Iris pigment epithelial cell (primary cell): ENCODE measurements at places on chromosomes 7 and 10.

DNA sequence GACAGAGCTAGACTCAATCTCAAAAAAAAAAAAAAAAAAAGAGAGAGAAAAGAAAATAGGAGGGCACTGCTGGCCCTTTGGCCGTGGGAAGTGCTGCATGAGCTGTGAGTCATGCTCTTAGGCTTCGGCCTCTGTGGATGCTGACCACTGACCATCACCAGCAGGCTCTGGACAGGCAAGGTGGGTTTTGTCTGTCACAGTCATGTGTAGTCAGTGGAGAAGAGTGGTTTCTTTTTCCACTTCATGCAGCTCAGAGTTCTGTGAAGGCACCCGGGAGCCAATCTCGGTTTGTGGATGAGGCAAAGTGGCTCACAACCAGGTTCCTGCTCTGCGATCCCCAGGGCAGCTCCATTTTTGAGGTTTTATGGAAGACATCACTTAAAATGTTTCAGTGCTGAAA, 58.1 kb downstream of the PRTFDC1 start:
- DNase-seq, result peak; percentile 93

DNA sequence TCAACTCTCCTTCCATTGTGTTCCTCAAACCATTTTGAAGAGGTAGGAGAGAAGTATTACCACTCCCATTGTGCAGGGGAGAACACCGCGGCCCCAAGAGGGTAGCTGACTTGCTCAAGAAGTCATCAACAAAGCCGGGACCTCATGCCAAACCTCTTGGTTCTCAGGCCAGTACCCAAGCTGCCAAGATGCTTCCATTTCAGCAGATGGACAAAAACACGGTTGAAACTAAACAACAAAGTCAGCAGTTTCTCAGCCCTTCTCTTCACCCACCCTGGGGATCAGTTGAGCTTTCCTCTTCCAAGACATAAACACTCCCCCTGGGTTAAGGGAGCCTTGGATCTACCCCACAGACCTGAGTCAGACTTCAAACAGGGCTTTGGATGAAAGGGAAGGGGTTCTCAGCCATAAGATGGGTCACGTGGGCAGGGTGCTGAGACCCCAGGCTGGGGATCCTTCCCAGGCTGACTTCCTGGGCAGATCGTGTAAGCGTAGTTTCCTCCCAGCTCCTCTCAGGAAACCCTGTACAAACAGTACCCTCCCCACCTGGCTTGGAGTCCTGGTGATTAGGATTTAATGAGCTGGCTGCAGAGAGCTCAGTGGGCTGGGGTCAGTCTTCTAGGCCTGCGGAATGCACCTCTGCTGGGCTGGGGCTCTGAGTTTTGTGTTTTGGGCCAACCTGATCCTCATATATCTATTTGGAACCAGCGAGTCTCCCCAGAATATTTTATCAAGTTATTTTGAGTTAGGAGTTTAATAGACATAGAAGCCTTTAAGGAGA, 27.3 kb downstream of the EMX2 start:
- no peak for DNase-seq

DNA sequence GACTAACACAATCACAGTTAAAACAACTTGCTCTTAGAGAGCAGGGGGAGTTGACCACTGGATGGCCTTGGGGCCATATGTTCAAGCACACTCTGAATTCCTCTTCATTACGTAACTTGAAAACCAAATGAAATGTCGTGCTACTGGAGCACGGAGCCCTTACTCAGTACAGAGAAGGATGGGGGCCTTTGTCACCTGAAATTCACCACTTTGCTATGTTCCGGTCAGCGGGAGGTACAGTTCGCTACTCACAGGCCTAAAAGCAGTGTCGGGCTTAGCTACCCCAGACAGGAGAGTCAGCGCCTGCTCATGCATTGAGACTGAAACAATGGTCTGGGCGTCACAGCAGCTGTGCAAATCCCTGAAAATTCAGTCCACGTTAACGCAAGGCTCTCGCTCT, 39.6 kb downstream of the GLI3 start:
- peak; percentile 96 for DNase-seq

- no peak for DNase-seq
These were observed 213.7 kb downstream of the FOXP2 start for GRCh38 chr7:114628362-114628761.

GRCh38 chr7:144786079-144786478, 49.8 kb downstream of the TPK1 start:
- DNase-seq, result no peak

GRCh38 chr10:78584681-78585080, 484.1 kb upstream of the ZMIZ1 start:
- DNase-seq, result no peak

- peak; percentile 39 for DNase-seq
These were observed 97.5 kb downstream of the PFKFB3 start for GRCh38 chr10:6300106-6300783.

DNA sequence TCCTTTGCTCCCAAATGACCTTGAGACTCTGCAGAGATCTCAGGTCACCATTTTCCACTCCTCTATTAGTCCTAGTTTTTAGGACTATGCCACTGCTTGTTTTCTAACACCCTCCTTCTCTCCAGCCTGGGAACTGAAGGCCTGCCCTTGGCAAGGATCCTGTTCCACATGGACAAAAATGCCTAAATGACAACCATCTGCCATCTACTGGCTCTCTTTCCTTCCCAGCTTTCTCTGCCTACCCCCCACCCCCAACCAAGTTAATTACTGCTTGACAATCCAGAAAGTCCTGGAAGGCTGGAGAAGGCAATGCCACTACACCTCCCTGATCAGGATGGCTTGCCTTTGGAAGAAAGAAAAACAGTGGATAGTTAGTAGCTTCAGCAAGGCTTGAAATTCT, 44.8 kb upstream of the SP8 start:
- no peak for DNase-seq

GRCh38 chr7:150371996-150372270, 3.3 kb downstream of the REPIN1 start:
- no peak for DNase-seq

GRCh38 chr7:28433039-28433438, 20.7 kb downstream of the CREB5 start:
- DNase-seq, result no peak

DNA sequence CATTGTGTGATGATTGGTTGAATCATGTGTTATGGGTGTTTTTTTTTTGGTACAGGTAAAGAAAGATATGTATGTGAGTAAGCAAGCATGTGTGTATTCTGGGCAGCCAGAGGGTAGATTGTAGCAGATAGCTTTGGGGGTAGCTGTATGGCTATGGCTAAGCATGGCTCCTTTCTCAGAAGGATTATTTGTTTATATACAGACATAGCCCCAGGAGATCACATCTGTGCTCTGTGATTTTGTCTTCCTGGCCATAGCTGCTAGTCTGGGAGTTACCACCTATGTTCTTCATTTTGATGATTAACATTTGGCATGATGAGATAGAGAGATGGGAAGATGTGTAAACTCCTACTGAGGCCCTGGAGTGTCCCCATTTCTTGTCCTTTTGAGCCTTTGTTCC, 23.2 kb upstream of the ICA1 start:
- no peak for DNase-seq

- DNase-seq, result no peak
These were observed 95.3 kb downstream of the WDR11 start for GRCh38 chr10:120946497-120946896.

DNA sequence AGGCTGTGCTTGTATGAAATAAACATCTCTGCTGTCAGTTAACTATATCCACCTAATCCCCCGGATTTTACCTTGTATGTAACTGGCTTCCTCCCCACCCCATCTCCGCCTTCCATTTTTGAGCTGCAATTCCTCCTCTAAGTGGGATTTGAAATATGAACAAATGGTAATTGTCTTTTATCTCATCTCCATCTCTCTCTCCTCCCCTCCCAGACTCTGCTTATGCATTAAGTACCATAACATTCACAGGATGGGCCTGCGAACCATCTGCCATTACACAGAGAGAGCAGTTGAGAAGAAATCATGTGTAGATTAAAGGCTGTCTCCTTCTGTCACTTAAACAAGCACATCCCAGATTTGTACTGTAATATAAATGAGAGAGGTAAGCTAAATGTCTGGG, 1169.9 kb downstream of the TYW1 start:
- no peak for DNase-seq

GRCh38 chr10:77963901-77964300, 37.3 kb upstream of the DLG5 start:
- no peak for DNase-seq
